ENCODE measurements at places on chromosomes 6 and 20.

DNA sequence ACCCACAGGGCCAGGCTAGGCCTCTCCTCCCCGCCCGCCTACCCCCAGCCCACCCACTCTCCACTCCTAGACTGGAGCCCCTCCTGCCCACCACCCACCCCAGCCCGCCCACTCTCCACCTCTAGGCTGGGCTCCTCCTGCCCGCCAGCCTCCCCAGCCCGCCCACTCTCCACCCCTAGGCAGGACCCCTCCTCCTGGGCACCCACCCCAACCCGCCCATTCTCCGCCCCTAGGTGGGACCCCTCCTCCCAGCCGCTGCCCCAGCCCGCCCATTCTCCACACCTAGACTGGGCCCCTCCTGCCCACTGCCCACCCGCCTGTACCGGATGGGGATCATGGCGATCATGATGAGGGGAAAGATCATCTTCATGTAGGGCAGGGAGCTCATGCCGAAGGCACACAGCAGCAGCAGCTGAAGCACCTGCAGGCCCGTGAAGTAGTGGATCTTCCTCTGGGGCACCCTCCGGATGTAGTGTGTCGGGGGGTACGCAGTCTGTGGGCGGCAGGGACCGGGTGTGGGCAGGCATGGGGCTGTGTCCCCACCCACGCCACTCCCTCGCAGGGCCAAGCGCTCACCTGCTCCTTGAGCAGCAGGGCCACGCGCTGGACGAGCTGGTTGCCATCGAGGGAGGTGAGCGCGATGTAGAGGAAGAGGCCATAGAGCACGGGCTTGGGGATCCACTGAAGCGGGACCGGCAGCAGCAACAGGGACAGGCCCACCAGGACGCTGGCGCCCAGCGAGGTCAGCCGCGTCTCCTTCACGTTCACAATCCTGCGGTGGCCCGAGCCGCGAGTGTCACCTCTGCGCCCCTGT, 10.8 kb downstream of the SLC4A11 start:
- DNase-seq: no peak

DNA sequence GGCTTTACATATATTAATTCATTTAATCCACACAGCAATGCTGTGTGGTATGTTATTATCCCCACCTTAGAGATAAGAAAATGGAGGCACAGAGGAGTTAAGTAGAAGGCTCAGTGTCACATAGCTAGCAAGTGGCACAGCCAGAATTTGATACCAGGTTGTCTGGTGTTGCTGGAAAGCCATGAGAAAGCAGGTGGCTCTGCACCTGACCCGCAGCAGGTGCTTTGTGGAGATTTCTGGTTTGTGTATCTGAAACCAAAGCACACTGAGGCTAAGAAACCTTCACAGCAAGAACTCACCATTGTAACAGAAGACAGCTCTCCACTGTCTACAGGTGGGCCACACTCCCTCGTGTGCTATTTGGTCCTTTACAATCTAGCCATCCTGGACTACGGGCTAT, 7.5 kb downstream of the ELMO2 start:
- no peak for DNase-seq

DNA sequence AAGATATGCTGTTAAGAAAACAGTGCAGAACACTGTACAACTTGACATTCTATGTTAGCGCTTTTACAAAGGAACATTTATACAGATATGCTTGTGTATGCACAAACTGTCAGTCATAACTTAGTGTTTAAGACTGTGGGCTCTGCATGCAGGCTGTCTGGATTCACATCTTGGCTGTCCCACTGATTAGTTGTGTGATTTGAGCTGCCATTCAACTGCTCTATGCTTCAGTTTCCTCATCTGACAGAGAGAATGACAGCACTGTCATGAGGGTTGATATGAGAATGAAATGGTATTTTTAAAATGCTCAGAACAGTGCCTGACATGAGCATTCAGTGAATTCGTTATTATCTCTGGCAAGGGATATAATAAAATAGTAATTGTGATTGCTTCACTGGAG, 8.7 kb downstream of the SLC25A27 start:
- DNase-seq: no peak

DNA sequence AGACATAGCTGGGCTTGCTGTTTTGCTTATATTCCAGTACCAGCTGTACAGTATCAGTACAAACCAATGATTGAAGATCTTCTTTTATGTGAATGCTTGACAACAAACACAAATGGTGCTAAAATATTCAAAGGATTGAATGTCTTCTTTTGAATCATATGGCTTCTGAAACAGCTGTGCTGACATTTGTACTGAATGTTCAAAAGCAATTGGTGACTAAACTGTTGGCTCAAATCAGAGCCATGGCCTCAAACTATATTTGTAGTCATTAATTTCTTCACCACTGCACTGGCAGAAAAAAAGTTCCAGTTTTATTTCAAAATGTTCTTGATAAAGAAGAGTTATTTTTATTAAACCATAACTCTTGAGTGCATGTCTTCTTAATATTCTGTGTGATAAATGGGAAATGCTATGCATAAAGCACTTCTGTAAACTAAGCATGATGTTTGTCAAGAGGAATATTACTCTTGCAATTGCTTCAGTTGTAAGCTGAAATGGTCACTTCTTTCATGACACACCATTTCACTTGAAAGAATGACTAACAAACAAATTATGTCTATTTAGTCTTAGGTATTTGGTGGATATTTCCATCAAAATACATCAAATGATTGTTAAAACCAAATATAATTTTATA, 45.9 kb upstream of the CENPW start:
- no peak for DNase-seq

GRCh38 chr6:159008656-159009288, 8.8 kb upstream of the RSPH3 start:
- no peak for DNase-seq

DNA sequence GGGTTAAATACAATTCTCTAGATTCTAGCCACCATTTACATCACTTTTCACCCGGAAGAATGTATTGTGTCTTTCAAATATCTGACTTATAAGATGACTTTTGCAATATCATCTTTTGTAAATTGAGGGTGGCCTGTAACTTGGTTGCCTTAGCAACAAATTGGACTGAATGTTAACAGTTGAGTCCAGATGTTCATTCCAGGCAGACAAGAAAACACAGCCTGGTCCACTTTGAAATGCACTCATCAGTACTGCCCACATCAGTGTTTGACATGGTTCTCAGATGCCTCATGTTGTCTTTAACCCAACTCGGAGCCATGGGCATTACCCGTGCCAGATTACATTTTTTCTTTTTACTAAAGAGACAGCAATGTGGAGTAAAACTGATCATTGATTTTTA, 781.6 kb upstream of the CHD6 start:
- DNase-seq: no peak

- DNase-seq: no peak
These were observed 90.0 kb downstream of the SLC22A23 start for GRCh38 chr6:3366596-3367413.

- DNase-seq: no peak
These were observed 59.9 kb upstream of the BHLHE23 start for GRCh38 chr20:63066506-63067265.

DNA sequence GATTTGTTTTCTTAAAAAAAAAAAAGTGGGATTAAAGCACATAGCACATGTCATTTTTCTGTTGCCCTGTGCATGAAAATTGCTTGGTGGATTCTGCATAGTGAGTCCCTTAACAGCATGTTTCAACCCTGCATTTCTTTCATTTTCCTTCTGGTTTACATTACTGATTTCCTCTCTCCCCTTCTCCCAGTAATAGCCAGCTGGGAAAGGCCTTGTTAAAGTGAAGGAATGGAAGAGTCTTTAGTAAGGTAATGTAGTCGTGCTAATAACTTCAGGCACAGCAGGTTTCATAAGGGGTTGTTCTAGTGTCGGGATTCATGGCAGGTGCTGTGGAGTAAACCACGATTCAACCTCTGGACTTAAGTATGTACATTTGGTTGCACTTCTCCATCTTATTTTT, 202.4 kb downstream of the FARS2 start:
- DNase-seq: no peak

DNA sequence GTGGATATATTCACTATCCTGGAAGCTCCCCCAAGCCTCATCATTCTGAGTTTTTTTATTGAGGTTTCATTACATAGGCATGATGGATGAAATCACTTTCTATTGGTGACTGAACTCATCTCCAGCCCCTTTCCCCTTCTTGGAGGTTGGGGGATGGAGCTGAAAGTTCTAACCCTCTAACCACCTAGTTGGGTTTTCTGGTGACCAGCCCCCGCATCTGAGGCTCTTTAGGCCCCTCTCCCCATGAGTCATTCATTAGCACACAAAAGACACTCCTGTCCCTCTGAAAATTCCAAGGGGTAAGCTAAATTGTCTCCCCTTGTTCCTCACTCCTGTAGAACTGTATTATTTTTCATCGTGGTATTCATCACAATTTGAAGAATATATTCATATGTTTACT, 33.3 kb downstream of the GFRA4 start:
- DNase-seq: no peak

DNA sequence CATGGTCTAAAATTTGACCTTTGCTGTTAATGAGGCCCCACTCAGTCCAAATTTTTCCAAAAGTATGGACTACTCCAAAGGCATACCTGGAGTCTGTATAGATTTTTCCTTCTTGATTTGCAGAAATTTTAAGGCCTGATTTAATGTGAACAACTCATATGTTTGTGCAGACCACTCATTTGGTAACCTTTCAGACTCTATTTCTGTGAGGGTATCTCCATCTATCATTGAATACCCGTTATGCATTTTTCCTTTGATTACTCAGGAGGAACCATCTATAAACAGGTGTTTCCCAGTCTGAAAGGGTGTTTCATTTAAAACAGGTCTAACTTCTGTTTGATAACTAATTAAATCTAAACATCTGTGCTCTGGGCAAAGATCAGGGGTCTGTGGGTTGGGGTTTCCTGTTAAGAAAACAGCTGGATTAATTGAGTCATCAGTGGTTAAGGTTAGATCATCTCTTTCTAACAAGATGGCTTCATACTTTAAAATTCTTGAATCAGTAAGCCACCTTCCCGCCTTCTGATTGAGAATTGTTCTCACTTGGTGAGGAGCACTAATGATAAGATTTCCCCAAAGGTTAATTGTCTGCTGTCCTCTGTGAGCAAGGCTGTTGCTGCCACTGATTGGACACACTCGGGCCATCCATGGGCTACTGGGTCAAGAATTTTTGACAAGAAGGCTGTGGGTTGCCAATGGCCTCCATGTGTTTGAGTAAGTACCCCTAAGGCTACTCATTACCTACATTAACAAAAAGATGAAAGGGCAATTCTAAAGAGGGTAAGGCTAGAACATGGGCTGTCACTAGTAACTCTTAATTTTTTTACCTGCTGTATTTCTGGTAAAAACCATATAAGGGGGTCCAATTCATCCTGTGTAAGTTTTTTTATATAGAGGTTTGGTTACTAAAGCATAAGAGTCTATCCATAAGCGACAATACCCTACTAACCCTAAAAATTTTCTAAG, 24.1 kb downstream of the HLA-B start:
- no peak for DNase-seq

- no peak for DNase-seq
These were observed 35.0 kb upstream of the DSN1 start for GRCh38 chr20:36808317-36809257.

All from dorsolateral prefrontal cortex (tissue), 122 donors.